Activated T-cell treated with anti-CD3 and anti-CD28 coated beads, Interleukin-2, amount 50 U/mL, for 48 hours (primary cell): ENCODE measurements at places on chromosomes 13 and 19.

GRCh38 chr13:27960362-27961226 lies 8.5 kb downstream of the CDX2 start:
- peak; percentile 67 for DNase-seq

GRCh38 chr19:14507704-14508542 lies 10.3 kb downstream of the DNAJB1 start:
- no peak for DNase-seq

DNA sequence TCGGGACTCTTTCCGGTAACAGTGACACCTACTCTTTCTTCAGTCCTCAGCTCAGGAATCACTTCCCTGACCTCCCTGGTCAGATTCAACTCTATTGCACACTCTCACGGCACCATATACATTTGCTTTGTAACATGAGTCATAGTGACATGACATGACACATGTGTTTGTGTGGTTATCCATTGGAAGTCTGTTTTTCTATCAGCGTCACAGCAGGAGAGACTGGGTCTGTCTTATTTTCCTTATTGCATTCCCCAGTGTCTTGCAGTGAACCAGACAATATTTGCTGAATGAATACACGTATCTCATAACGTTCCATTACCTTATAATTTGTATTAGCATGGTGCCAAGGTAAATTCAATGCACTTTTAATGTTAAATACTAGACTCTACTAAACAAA lies 102.0 kb downstream of the DCLK1 start:
- no peak for DNase-seq

DNA sequence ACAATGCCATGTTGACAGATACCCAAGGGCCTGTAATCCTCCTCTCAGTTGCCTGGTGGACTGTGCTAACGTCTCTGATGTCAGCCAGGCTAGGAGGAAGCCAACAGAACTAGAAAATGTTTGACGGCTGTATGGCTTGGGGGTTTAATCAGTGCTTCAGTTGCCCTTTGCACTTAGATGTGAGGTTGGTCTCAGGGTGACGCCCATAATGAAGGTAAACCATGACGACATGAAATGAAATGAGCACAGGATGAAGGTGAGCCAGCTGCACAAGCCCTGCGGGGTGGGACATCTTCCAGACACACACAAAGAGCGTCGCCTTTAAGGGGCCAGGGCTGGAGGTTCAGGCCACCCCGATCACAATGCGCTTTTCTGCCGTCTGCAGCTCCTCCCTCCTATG lies 127.2 kb downstream of the CRYL1 start:
- DNase-seq: no peak

GRCh38 chr19:31066385-31066784 lies 282.9 kb downstream of the TSHZ3 start:
- DNase-seq: no peak

DNA sequence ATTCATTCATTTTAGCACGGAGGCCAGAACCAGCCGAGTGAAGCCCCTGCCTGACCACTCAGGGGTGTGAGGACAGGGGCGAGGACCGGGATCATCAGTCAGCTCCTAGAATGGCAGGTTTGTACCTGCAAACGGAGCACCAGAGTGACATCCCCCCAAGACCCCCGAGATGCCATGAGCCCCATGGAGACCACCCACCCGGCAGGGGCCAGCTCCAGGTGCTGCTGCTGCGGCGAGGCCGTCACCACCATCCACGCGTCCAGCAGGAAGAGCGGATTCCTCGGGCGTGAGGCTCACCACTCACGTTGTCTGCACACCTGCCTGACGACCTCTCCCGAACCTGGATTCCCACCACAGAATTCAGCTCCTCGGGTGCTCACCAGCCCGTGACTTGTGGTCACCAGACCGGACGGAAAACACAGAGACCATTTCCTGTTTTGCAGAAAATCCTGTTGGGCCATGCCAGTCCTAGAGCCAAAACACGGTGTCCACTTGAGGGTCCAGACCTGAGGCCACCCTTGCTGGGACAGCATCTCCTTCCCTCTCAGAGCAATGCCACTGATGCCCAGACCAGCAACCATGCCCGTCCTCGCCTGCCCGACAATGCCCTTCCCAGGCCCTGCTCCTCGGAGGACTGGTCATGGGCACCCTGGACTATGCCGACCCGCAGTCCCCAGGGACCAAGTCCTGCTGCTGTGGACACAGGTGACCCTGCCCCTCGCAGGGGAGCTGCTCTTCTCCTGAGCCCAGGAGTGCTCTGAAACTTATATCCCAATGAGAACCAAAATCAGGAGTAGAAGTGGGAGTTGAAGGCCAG lies 74.2 kb downstream of the RASA3 start:
- no peak for DNase-seq

- DNase-seq: no peak
These were observed 46.1 kb downstream of the CHST8 start for GRCh38 chr19:33667881-33668280.

- no peak for DNase-seq
These were observed 127.0 kb downstream of the ZNF675 start for GRCh38 chr19:23560051-23560450.

GRCh38 chr19:752652-753517 lies 2.0 kb downstream of the MISP start:
- DNase-seq: no peak

DNA sequence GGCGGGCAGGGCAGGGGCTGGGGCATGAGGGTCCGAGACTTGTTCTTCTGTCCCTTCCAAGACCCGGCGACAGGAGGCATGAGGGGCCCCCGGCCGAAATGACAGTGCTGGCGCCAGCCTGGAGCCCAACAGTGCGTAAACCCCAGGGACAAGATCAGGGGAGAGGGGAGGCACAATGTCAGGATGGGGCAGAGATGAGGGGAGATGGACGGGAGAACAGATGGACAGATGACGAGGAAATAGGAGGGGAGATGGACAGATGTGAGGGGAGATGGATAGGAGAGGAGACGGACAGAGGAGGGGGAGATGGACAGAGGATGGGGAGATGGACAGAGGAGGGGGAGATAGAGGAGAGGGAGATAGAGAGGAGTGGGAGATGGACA lies 518 bp downstream of the FLT3LG start:
- DNase-seq: no peak

DNA sequence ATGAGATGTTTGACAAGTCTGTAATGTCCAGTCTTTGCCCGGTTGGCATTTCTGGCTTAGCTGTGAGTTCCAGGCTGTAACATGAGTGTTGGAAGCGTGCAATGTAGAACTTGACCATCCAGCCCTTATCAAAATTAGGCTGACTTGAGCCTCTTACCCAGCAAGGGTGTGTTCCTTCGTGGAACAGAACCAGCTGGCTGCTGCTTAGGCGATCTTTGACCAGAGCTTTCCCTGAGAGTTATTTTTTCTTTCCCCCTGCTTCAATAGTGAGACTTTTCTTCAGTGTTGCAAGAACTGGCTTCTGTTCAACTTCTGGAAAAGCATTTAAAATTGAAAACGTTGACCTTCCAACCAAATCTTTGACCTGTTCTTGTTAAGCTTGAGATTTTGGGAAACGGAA lies 6.5 kb downstream of the TNFSF13B start:
- no peak for DNase-seq

DNA sequence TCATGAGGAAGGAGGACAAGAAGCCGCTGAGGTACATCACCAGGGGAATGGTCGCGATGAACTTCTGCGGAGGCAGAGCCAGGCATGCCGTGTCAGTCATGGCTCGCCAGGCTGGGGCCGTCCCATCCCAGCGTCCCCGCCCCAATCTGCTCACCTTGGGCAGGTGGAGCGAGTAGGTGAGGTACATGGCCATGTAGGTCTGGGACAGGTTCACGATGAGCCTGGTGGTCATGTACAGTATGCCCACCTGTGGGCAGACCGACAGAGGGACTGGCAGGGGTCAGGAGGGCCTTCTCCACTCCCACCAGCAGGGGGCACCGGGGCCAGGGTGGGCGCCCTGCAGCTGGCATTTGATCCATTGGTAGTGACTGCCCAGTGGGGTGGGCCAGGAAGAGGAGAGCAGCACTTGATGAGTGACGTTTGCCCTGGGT lies 8.3 kb downstream of the TEKTIP1 start:
- peak; percentile 68 for DNase-seq

DNA sequence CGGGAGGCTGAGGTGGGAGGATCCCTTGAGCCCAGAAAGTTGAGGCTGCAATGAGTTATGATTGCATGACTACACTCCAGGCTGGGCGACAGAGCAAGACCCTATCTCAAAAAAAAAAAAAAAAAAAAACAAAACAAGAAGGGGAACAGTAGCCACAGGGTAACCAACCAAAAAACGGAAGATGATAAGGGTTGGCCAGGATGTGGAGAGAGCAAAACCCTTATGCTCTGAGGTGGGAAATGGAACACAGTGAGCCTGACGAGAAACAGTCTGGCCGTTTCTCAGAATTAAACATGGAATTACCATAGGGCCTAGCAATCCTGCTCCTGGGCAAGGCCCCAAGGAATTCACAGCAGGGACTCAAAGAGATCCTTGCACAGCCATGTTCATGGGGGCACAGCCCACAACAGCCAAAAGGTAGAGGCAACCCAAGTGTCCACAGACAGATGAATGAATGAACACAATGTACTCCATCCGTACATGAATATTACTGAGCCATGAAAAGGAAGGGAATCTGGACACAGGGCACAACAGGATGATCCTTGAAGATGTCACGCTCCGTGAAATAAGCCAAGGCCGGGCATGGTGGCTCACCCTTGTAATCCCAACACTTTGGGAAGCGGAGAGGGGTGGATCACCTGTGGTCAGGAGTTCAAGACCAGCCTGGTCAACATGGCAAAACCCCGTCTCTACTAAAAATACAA lies 11.3 kb downstream of the NMRK2 start:
- DNase-seq: no peak

DNA sequence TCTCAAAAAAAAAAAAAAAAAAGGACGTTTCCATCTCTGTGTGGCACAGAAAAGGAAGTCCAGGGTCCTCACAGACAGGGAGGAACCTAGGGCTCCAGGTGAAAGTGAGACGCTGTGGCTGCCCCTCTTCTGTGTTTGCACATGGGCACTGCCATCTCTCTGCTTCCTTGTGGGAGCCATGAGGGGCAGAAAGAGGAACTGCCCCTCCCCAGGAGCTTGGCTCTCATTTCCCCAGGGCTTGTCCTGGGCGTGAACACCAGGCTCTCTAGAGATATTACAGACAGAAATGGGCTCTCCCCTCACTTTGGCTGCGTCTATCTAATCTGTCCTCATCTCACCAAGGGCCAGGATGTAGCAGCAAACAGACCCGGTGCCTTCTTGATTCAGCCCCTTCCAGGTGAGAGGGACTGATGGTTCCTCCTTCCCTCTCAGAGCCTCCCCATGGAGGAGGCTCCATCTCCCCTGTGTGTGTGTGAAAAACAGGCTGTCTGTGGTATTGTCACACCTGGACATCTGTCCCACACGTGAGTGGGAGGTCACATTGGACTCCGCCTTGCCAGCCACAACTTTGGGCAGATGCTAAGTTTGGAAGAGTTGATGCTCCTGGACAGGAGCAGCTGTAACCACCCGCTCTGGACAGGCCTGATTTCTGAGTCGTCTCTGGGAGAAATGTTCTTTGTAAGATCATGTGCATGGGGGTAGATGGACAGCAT lies 840 bp upstream of the LILRA4 start:
- DNase-seq: no peak

DNA sequence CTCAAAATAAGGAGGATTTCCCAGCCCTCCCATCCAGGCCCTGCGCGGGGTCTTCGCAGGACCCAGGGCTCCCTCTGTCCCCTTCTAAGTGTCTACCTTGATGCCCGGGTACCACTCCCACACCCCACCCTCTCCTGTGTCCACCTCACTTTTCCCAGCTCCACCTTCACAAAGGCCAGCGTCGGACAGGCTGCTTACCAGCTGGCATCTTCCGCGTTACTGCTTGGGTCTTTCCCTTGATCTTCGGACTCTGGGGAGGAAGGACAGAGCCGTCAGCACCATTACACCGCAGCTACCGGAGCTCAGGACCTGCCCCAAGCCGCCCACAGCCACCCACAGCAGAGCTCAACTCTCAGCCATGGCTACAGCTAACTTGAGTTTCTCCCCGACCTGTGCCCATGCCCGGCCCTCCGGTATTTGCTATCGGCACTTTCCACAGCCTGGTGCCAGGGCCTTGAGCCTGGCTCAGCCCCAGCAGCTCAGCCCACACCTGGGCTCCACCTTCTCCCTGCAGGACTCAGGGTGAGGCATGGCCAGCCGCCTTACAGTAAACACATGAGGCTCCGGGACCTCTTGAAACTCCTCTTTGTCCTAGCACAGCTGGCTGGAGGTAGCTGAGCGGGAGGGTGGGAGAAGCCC lies 3.8 kb downstream of the C13orf46 start:
- DNase-seq: no peak

- peak; percentile 58 for DNase-seq
These were observed 3.6 kb upstream of the GNG8 start for GRCh38 chr19:46639358-46640182.

GRCh38 chr13:95073747-95074311 lies 227.4 kb downstream of the ABCC4 start:
- DNase-seq: no peak

DNA sequence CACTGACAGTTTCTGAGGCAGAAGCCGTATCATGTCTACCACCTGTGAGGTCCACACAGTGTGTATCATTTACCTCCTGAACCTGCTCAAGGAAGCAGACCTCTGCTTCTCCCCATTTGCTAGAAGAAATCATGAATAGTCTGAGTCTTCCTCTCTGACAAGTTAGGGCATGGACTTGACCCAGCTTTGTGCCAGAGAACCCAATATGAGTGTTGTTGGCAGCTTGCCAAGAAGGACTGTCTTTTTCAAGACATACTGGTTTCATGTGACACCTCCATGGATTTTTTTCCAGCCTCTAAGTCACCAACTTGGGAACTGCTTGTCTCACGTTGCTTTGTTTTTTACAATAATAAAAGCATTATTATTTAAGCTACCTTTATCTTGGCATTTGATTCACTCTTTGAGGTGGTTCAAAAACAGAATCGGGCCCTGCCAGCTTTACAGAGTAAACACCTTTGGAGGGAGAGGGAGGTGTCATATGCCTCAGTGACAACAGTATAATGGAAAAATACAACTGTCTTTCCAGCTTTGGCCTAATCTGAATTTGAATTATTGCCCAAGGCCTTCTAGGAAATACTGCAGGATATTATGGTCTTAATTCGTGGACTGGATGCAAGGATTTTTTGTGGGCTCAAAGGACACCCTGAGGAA lies 9.6 kb downstream of the ZNF211 start:
- no peak for DNase-seq
